ENCODE measurements at places on chromosomes 3 and 15.

DNA sequence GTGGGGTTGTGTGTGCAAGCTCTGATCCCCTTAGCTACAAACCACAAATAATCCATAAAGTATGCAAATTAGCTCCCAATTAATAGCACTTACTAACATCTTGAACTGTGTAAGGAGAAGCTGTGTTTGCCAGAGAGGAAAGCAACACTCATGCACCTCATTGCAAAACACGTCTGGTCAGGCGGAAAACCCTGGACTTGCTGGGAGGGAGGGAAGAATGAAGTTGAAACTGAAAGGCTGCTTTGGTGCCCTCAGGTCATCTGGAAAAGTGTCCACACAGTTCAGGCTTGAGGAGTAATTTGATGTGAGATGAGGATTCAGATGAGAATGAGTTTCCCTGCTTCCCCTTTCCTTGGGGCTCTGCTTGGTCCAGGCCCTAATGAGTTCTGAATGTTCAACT is 185.5 kb upstream of the ANKRD28 start:
- no peak for DNase-seq

DNA sequence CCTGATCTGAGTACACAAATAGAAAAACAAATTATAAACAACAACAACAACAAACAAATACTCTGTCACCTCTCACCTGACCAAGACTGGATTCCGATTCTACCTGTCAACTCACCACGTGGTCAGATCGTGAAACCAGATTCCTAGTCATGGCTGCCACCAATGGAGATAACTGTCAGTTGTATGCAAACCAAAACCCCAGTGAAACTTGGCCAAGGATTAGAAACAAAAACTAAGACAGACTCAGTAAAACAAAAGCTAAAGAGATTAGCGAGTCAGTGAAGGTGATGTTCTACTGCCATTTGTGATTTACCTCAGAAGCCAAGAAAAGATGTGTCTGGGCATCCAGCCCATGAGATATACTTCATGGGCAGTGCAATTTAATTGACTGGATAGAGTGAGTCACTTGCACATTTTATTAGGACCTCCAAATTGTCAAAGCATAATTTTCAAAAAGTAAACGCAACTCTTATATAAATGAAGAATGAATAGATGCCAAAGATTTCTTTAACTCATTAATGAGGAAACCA is 31.1 kb downstream of the PHLDB2 start:
- DNase-seq, result no peak

DNA sequence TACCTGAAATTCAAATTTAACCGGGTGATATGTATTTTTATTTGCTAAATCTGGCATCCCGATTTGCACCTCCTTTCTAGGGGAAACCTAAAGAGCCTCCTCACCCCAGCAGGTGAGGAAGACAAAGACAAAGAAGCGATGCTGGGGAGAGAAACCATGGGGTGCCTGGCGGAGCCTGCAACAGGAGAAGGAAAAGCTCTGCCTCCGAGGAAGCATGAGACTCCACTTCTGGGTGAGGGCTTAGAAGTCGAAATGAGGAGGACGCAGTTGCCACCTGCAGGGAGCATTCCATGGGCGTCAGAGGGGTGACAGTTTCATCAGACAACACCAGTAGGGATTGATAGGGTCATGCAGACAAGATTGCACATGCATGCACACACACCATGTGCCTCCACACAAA is 30.5 kb upstream of the LYZL4 start:
- no peak for DNase-seq

- DNase-seq, result peak; percentile 73
Measured at GRCh38 chr15:101088788-101089578, 162.9 kb downstream of the CHSY1 start.

- DNase-seq, result no peak
Measured at GRCh38 chr15:74384881-74385643, 17.6 kb upstream of the CYP11A1 start.

GRCh38 chr3:3799173-3800079 is at the start of gene LRRN1:
Gene LRRN1 (plus strand): TSS chr3:3799431. CDS start chr3:3844642, 45,211 bp downstream.
- peak; percentile 20 for DNase-seq

- DNase-seq, result no peak
Measured at GRCh38 chr3:150377601-150378300, 30.3 kb upstream of the TSC22D2 start.

GRCh38 chr3:36904641-36905040 is 40.2 kb downstream of the TRANK1 start:
- no peak for DNase-seq

DNA sequence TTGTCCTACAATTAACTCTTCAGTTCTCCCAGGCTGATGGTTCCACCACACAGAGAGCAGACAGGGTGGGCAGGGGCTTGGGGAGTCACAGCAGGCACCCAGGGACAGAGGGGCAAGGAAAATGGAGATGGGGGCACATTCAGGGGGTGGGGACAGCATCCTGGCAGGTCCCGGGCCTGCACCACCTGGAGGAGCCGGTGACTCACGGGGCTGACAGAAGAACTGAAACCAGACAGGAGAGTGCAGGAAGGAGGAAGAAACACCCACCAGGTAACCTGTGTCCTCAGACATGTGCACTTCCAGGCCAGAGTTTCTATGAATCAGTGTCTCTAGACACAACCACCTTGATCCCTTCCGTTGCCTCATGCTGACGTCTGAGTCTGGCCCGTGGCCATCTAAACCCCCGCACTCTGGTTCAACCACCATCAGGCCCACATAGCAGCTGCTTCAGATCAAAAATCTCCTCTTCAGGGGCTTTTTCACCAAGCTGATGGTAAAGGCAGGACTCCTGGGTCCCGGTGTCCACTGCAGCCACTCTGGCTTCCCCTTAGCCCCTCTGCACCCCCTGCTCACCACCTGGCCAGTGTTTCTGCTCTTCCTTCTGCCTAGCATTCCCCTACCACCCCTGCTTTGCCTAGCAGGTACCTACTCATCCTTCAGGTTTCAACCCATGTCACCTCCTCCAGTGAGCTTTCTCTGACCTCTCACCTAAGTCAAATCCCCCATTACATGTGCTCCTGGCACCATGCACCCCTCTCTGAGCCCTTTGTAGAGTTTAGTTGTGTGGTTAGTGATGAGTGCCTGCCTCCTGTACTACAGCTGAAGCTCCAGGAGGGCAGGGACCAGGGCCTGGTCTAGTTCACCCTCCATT is 16.5 kb upstream of the CYP11A1 start:
- peak; percentile 22 for DNase-seq

DNA sequence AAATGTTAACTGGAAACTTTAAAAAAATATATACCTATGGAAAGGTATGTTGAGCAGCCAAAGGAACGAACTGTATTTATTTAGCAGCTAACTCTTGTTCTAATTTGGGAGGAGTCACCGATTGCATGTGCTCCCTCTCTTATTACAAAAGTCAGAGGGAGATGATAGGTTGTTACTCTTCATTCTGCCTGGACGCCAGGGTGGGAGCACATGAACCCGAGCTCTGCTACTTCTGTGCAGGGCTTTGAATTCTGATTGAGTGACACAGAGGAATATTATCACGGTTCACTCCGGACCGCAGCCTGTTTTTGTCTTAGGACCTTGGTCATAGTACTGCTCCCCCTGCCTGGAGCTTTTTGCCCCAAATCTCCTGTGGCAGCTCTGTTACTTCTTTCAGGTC is 36.9 kb upstream of the LRIG1 start:
- no peak for DNase-seq

DNA sequence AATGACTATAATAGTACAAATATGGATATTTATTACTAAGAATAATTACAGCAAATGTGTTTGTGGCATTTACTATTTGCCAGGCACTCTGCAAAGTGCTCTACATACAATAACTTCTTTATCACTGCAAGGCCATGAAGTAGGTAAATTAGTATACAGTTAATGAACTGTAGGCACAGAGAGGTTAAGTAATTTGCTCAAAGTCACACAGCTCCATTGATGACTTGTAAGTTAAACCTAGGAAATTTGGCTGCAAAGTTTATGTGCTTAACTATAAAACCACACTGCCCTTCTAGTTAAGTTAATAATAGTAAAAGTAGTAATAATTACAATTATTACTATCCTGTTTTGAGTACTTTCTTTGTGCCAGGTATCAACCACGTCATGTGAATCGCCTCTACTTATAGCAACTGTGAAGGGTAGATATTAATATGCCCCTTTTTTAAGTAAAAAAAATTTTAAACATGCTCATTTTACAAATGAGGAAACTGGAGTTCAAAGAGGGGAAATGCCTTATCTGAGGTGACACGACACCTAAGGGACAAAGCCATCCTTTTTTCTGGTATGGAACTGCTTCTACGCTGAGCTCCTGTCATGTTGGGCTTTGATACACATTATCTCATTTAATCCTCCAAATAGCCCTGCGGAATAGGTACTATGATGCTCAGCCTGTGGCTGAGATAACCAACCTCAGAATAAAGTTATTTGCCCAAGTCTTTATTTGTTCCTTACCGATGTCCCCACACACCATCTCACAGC is 8.5 kb downstream of the BHLHE40 start:
- no peak for DNase-seq
